ENCODE measurements at places on chromosomes 1 and 21.

DNA sequence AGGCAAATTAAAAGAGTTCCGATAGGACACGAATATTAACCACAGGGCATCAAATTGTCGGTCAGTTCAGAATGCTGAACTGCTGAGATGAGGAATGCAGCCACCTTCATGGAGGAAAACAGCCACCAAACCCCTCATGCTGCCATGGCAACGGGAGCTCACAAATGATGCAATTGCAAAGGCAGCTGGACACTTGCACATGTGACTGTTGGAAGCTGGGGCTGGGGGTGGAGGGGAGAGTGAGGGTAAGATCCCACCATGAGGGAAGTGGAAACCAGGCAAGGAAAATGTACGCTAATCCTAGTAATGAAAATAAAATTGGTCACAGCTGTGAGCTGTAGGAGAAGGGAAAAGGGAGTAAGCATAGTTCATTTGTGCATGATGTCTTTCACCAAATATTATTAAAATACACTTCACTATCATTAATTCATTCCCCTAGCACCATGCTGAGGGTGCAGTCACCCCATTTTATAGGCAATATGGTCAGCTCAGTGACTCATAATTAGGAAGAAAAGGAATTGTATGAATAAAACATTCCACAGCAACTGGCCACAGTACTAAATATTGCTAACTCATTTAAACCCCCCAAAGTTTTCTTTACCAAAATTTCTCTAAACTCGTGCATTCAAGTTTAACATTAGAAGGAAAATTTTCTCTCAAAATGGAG lies 15.3 kb downstream of the BECN2 start:
- DNase-seq, result no peak

- peak; percentile 20 for DNase-seq
These were observed 968 bp downstream of the CSMD2 start for GRCh38 chr1:34163792-34164731.

GRCh38 chr21:35294231-35294898 lies 245.3 kb upstream of the RUNX1 start:
- DNase-seq, result no peak

DNA sequence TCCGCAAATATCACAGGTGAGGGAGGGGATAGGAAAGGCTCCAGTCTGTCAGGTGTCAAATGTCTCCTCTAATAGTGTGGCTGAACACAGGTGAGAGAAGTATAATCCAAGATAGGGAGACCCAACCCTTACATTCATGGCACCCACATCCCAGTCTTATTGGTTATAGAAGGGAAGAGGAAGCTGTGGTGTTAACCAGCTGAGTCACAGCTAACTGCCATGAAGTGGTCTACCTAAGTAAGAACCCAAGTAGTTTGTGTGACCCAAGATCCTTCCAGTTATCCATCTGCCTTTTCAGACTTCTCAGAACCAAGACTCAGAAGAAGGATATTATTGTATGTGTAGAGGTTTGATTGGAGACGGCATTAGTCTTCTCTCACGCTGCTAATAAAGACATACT lies 37.1 kb downstream of the DDAH1 start:
- DNase-seq, result no peak

DNA sequence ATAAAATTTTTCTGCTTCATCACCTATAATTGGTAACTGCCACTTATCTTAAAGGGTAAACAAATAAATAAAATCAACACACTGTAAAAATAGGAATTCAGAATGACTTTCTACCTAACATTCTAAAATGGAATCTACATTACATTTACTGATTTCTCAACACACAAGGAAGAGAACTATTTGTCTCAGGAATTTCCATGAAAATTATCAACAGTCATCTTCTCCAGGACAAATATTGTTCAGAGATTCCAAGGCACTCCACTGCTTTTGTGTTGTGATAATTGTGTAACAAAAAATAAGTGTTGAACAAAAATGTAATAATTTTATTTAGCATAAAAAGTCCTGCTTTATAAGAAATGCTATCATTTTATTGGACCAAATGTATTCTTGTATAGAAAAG lies 7.3 kb downstream of the ODF2L start:
- no peak for DNase-seq

- DNase-seq, result no peak
These were observed 72.8 kb downstream of the CD2 start for GRCh38 chr1:116826818-116827606.

DNA sequence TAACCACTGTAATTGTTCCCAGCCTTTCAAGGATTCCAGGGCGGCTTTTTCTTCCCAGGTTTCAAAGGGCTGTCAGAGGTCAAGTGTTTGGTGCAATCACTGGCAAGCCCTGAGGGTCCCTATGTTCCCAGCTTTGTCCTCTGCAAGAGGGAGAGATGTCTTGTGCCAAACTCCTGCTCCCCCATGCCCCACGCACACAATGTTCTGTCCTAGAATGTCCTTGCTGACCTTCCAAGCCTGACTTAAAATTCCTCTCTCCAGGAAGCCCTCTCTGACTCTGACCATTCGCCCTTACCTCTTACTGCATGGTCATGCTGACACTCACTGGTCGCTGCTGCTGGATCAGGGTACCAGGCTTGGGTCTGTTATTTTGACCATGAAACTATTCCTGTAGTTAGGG lies 152.5 kb upstream of the KCND3 start:
- no peak for DNase-seq

GRCh38 chr1:42833981-42834380 lies 12.4 kb upstream of the ZNF691 start:
- DNase-seq, result no peak

DNA sequence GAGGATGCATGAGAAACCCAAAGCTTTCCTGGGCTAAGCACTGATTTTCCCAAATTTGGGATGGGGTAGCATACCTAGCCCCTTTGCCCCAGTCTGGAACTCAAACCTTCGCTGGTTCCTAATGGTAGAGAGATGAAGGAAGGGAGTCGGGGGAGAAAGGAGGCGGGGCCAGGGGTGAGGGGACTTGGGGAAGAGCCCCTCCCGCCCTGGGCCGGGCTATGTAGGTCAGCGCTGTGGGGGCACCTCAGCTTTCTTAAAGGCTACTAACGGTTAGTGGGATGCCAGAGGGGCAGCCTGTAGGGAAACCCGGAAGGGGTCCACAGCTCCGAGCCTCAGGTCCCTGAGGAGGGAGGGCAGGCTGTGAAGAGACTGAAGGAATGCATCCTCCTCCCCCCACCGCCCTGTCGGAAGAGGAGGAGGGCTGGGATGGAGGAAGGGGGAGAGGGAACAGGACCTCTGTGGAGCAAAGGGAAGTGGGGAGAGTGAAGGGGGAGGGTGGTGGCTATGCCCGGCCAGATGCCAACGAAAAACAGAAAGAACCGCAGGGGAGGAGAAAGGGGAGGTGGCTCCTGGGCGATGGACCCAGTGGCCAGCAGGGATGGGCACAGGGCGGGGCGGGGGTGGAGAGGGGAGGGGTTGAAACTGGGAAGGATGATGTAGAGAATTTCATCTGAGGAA lies 1.3 kb downstream of the CADM3 start:
- peak; percentile 12 for DNase-seq

DNA sequence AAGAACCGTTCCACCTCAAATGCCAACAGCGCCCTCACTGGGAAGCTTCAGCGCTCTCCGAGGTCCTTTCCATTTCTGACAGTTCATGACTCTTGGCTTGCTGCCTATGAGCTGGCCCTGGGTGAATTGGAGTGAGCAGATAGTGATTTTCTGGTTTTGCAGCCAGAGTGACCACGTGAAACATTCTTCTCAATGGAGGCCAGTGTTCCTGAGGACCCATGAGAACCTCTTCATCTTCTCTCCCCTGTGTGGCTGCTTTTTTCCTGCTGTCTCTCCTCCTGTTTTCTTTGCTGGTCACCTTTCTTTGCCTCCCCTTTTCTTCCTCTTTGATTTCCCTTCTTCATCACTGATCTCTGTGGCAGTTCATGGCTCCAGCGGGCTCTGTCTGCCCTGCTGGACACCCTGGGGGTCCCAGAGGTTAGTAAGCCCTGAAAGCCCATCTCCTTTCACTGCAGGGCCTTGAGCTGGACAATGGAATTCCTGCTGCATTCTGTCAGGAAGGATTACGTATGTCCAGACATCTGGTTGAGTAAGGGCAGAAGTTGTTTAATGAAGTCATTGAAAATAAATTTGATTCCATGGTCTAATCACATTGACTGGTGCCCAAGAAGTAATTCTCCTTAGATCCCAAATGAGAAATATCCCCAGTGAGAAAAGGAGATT lies 29.9 kb downstream of the VASH2 start:
- no peak for DNase-seq

DNA sequence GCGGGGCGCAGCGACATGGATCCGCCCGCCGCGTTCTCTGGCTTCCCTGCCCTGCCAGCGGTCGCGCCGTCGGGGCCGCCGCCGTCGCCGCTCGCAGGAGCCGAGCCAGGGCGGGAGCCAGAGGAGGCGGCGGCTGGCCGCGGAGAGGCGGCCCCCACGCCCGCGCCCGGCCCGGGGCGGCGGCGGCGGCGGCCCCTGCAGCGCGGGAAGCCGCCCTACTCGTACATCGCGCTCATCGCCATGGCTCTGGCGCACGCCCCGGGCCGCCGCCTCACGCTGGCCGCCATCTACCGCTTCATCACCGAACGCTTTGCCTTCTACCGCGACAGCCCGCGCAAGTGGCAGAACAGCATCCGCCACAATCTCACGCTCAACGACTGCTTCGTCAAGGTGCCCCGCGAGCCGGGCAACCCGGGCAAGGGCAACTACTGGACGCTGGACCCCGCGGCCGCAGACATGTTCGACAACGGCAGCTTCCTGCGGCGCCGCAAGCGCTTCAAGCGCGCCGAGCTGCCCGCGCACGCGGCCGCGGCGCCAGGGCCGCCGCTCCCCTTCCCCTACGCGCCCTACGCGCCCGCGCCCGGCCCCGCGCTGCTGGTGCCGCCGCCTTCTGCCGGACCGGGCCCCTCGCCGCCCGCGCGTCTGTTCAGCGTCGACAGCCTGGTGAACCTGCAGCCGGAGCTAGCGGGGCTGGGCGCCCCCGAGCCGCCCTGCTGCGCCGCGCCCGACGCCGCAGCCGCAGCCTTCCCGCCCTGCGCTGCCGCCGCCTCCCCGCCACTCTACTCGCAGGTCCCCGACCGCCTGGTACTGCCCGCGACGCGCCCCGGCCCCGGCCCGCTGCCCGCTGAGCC lies 459 bp downstream of the FOXE3 start:
- no peak for DNase-seq

GRCh38 chr1:7454052-7454815 lies 316.9 kb upstream of the VAMP3 start:
- DNase-seq, result no peak

DNA sequence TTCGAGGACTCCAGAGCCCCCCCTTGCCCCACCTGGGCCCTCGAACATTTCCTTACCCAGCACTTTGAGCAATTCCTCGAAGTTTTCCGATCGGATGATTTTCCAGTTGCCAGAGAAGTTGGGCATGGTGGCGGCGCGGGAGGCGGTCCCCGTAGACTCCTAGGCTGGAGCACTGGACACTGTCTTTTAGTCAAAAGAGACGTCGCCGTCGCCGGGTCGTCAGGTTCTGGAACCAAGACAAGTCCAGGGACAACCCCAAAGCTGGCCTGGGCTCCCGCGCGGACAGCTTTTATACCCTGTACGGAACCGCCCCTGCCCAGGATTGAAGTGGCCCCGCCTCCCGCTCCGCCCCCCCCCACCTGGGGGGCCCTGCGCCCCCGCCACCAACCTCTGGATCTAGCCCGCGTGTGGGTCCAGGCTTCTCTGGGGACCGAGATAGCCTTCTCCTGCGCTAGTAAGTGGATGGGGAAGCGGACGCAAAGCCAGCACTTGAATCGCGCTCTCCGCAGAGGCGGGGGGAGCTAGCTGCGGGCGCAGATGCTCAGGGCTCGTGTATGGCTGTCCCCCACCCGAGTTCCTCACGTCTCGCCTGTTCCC lies at the start of gene CRABP2:
Gene CRABP2, minus strand, starts transcription at position 263 of the 597 bp plus-strand sequence. Its CDS starts 137 bp downstream, at position 126.
- DNase-seq, result peak; percentile 29

DNA sequence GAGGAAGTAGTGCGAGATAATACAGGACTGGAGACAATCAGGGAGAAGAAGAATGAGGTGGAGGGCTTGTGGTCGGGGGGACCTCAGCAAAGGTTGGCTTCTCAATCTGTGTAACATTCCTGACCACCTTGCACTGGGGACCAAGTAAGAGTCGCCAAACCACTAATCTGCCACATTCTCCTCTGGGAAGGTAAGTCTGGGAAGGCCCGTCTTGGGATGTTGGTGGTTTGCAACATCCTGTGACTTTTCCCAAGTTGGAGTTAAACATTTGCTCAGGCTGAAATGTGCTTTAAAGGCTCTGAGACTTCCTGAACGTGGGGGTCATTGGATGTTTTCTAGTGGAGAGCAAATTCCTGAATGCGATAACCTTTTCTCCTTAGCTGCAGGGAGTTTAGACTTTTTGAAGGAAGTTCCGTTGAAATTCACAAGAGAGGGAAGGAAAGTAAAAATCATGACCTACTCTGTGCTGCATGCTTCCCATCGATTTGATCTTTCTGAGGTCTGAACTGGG lies 325.9 kb downstream of the RPS6KC1 start:
- DNase-seq, result no peak

GRCh38 chr1:220301630-220302029 lies 29.4 kb upstream of the RAB3GAP2 start:
- no peak for DNase-seq

- peak; percentile 95 for DNase-seq
These were observed at the start of gene SEMA6C for GRCh38 chr1:151146412-151147131. TSS of gene SEMA6C (minus strand) at chr1:151146631. CDS start at chr1:151142621, 4,010 bp downstream.

DNA sequence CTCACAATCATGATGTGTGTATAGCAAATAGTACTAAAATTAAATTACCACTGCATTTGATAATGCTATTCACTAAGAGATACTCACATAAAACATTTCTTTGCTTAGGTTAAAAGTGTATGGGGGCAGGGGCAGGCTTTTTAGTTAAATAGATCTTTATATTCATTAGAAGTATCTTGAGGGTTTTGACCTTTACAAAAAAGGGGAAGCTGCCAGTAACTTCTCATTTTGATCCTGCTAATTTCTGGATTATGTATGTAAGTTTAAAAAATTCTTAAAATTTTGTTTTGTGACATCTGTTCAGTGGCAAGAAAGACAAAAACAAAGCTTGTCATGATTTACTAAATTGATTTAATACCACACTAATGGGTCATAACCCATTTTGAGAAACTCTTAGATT lies 45.8 kb upstream of the S1PR1 start:
- DNase-seq, result no peak

DNA sequence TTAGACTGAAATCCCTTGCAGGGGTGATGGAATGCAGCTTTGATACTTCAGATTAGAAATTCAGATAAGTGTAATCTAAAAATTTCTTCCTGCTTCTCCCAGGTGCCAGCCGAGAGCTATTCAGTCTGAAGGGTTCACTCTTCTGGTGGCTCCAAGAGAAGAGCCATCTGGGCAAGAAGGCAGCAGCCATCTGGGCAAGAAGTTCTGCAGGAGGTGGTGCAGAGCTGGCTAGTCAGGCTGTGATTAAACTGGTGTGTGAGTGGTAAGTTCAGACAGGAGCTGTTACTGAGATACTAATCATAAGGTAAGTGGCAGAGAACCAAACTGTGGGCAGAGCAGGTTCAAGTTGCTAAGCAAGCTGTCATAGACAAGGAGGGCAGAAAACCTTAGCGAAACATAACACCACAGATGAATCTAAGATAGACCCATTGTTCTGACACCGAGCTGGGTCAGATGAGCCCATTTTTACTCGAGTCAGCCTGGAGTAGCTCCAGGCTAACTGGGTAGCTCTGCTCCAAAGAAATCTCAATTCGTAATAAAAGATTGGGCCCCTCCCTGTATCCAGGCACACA lies 14.4 kb upstream of the TP53BP2 start:
- DNase-seq, result no peak

GRCh38 chr1:43488165-43488564 lies 34.4 kb upstream of the HYI start:
- DNase-seq, result no peak

GRCh38 chr1:25944986-25945385 lies 38.8 kb upstream of the STMN1 start:
- no peak for DNase-seq
